NCI-H345 (cell line): ENCODE measurements at places on chromosomes 4 and X.
A peak's percentile ranks its signal among the peaks of the same experiment; 100 is the strongest.

DNA sequence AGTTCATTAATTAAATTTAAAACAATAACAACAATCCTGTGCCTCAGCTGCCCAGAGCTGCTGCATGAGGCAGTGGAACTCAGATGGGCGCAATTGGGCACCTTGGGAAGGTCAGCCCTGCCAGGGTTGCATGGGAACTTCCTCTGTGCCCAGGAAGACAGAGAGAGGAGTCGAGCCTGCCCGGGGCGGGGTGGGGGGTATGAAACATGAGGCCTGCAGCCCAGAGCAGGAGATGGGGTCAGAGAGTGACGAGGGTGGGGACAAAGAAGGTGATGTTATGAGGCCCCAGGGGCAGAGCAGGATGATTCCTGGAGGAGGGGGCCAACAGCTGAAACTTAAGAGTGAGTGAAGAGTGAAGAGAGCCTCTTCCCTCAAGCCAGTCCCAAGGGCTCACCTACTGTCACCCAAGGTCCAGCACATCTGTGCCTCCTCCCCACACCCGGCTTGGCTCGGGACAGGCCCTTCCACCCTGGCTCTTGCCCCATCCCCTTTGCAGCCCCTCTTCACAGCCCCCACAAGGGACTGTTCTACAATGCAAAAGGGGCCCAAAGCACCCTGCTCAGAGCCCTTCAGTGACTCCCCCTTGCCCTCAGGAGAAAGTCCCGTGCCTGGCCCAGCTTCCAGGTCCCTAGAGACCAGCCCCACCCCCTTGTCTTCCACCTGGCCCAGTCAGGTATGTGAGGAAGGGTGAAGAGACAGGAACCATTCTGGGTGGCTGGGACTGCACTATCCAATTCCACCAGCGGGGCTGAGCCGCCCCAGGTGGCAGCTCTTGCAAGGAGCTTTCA is 31.4 kb downstream of the HMX1 start:
- no peak for DNase-seq

- DNase-seq: no peak
These were observed 55.1 kb upstream of the ZCCHC13 start for GRCh38 chrX:74248889-74249288.

GRCh38 chr4:138775890-138776289 is 239.7 kb upstream of the NOCT start:
- no peak for DNase-seq

DNA sequence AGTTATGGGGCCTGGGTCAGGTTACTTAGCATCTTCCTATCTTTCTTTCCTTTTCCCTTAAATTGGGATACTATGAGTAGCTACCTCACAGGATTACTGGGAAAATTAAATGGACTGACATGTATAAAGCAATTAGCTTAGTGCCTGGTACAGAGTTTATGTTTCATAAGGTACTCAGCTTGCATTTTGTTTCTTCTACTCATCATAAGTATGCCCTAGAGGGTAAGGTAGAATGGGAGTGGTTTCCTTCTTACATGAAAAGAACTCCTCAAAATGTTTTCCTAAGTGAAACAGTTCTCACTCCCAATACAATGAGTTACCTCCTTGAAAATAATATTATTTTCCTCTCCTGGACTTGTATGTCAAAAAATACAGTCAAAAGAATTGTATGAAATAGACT is 75.7 kb downstream of the NPFFR2 start:
- DNase-seq: no peak

DNA sequence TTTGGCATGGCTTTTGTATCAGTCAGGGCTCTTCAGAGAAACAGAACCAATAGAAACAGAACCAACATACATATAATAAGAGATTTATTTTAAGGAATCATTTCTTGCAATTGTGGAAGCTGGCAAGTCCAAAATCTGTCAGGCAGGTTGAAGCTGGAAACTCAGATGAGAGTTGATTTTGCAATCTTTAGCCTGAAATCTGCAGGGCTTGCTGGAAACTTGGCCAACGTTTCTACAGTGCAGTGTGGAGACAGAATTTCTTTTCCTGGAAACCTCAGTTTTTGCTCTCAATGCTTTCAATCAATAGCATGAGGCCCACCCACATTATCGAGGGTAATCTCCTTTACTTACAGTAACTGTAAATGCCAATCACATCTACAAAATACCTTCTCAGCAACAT is 45.4 kb downstream of the COMMD8 start:
- no peak for DNase-seq

GRCh38 chr4:64883087-64883807 is 474.0 kb upstream of the TECRL start:
- DNase-seq: no peak

DNA sequence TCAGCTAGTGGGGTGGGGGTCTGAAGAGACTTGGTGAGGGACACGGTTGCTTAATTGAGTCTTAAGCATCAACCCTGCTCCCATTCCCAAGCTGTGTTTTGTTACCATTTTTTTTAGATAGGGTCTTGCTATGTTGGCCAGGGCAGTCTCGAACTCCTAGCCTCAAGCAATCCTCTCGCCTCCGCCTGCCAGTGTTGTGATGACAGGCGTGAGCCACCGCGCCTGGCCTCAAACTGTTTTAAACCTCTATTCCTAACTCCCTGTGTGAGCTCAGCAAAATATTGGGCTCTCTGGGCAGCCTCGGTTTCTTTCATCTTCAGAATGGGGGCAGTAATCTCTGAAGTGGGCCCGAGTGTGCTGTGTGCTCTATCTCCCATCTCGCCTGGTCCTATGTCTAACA is 26.3 kb upstream of the BCORL1 start:
- DNase-seq: no peak

- DNase-seq: no peak
These were observed 76.5 kb downstream of the HMX1 start for GRCh38 chr4:8795140-8795539.

DNA sequence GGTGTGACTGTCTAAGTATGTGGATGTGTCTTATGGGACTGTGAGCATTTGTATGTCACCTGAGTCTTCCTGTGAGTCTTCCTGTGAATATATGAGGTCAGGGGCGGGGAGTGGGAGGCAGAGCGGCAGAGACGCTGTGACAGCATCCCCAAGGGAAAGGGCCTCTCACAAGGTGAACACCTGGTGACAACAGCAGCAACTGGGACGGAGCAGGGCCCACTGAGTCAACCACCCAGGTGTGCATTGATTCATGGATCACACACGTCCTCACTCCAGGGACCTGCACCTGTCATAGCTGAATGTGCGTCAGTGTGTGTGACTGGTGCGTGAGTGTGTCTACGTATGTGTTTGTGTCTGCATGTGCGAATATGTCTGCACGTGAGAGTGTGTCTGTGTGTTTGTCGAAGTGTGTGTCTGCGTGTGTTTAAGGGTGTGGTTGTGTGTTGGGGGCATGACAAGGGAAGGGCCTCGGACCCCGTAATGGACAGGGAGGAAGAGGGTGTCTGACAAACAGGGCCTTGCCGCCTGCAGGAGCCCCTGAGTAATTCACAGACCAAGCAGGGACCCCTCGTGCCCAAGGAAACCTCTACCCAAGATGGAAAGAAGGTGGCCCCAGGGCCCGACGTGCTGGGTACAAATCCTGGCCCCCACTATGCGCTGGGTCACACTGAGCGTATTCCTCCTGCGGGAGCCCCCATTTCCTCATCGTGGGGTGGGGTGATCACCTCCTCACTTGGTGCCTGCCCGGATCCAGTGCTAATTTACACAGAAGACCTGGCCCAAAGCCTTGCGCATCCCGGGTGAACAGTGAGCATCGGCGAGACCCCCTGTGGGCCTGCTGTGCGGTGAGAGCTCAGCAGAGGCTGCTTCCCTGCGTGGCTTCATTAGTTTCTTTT is 76.7 kb downstream of the ABLIM2 start:
- DNase-seq: peak; percentile 11

GRCh38 chrX:20595928-20596575 is 329.3 kb upstream of the RPS6KA3 start:
- no peak for DNase-seq

GRCh38 chr4:125847518-125847917 is 532.8 kb downstream of the FAT4 start:
- no peak for DNase-seq

GRCh38 chr4:87281603-87282002 is 41.1 kb downstream of the HSD17B13 start:
- no peak for DNase-seq

DNA sequence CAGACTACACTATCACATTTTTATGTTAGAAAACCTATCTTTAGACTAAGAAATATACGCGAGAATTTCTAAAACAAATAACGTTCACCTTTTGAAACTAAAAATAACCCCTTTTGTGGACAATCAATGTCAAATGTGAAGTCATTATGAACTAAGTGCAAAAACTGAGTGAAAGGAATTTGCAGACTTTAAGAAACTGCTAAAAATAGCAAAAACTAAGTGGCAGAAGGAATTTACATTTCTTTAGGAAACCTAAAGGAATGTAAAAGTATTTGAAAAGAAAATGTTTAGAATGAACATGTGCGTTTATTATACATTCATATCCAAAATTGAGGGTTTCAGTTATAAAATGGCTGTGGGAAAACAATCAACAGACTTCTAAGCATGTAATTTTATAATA is 58.3 kb downstream of the VEGFC start:
- DNase-seq: no peak

DNA sequence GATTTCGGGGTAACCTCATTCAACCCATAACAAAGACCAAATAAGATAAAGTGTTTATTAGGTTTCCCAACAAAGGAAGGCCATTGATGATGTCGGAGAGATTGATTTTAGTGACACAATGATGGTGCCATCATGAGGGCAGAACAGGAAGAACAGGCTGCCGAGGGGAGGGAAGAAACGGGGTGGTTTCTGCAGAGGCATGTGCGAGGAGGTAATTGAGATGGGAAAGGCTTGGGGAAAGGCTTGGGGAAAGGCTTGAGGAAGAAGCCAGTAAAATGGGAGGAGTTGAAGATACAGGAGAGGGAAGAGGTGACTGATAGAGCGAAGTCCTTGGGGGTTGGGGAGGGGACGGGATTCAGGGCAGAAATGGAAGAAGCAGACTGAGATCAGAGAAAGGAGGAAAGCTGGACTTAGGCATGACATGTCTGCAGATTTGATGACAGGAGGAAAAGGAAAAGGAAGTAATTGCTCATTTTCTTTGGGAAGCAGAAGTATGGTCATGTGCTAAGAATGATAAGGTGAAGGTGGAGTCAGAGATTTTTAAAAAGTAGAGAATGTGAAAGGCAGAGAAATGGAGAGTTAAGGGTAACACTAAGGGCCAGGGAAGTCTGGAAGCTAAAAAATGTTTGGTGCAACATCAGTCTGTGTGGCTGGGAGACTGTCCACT is 6.0 kb downstream of the HPSE start:
- no peak for DNase-seq

GRCh38 chrX:97189668-97190067 is 306.0 kb downstream of the RPA4 start:
- peak; percentile 34 for DNase-seq

GRCh38 chrX:110675886-110676285 is 119.7 kb downstream of the CHRDL1 start:
- peak; percentile 37 for DNase-seq

- peak; percentile 68 for DNase-seq
These were observed 36.3 kb downstream of the SULT1E1 start for GRCh38 chr4:69823481-69824186.

DNA sequence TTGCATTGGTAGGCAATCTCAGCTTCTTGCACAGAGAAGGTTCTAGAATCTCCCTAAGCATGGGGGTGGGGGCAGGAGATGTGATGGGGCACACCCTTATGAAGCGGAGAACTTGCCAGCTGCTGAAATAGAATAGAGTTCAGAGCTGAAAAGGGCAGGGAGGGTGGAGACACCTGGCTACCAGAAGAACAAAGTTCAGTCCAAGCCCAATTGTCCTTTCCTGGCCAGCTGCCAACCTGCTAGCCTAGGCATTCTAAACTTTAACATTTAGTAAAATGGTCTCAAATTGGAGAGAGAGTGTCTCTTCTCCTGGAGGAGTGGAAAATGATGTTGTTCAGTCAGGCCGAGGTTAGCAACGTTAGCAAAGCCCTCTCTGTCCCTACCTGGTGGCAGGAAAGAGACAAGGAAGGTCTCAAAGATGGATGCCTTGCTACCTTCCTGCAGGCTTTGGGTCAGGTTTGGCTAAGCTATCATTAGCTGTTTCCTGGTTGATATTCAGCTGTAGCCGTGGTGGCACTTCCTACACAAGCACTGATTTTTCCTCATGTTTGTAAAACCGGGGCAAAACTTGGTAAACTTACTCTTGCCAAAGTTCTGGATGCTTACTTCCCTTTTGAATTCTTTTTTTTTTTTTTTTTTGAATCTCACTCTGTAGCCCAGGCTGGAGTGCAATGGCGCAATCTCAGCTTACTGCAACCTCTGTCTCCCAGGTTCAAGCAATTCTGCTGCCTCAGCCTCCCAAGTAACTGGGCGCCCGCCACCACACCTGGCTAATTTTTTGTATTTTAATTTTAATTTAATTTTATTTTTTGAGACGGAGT is 34.7 kb upstream of the NYX start:
- DNase-seq: peak; percentile 9

- DNase-seq: peak; percentile 48
These were observed 281.9 kb upstream of the HS3ST1 start for GRCh38 chr4:11710453-11711093.

GRCh38 chr4:6055436-6055835 is 37.2 kb upstream of the C4orf50 start:
- no peak for DNase-seq

GRCh38 chr4:37745946-37746345 is 59.8 kb upstream of the RELL1 start:
- no peak for DNase-seq

- peak; percentile 5 for DNase-seq
These were observed 14.3 kb upstream of the PNPLA4 start for GRCh38 chrX:7941390-7942042.

DNA sequence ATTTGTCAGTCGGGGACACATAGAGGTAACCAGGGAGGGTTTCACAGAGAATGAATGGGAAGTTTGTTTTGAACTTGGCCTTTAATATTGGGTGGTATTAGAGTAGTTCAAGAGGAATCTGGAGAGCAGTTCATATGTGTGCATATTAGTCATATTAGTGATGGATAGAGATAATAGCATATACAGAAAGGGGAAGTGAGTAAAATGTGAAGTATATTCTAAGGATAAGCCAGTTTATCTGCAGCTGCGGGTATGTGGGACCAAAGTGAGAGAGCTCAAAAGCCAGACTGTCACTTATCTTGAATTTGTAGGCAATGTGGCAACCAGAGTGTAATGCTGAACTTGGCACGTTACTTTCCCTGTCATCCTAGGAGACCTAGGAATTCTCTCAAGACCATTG is 169.9 kb downstream of the AFF2 start:
- no peak for DNase-seq

- DNase-seq: no peak
These were observed 84.2 kb downstream of the DKK2 start for GRCh38 chr4:106951891-106952290.

DNA sequence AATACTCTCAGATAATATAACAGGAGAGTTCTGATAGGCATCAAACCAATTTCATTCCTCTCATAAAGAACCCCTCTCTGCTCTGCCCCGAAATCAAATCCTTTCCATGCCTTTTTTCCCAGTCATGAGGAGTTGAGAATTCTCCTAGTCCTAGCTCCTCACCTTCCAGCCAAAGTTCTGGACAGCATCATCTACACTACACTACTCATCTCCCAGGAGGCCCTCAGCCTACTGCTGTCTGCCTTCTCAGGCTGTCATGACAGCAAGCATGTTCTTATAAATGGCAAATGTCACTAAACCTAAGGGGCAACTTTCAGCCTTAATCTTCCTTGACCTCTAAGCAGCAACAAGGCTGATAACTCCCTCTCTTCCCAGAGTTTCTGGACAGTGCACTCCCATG is 26.6 kb downstream of the MAPK10 start:
- no peak for DNase-seq

GRCh38 chrX:39609941-39610340 is 487.8 kb downstream of the BCOR start:
- no peak for DNase-seq
